ENCODE measurements at places on chromosomes 7 and 10.

- DNase-seq = no peak
Observed at GRCh38 chr7:92868683-92869293, 32.4 kb upstream of the CDK6 start.

- no peak for DNase-seq
Observed at GRCh38 chr10:119461923-119462322, 80.6 kb downstream of the RGS10 start.

DNA sequence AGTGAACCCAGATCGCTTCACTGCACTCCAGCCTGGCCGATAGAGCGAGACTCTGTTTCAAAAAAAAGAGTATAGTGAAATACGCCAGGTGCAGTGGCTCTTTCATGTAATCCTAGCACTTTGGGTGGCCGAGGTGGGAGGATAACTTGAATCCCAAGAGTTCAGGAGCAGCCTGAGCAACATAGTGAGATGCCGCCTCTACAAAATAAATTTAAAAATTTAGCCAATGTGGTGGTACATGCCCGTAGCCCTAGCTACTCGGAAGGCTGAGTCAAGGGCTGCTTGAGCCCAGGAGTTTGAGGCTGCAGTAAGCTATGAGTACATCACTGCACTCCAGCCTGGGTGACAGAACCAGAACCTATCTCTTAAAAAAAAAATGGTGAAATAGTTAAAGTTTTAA, 27.9 kb downstream of the TMEM60 start:
- DNase-seq = no peak

DNA sequence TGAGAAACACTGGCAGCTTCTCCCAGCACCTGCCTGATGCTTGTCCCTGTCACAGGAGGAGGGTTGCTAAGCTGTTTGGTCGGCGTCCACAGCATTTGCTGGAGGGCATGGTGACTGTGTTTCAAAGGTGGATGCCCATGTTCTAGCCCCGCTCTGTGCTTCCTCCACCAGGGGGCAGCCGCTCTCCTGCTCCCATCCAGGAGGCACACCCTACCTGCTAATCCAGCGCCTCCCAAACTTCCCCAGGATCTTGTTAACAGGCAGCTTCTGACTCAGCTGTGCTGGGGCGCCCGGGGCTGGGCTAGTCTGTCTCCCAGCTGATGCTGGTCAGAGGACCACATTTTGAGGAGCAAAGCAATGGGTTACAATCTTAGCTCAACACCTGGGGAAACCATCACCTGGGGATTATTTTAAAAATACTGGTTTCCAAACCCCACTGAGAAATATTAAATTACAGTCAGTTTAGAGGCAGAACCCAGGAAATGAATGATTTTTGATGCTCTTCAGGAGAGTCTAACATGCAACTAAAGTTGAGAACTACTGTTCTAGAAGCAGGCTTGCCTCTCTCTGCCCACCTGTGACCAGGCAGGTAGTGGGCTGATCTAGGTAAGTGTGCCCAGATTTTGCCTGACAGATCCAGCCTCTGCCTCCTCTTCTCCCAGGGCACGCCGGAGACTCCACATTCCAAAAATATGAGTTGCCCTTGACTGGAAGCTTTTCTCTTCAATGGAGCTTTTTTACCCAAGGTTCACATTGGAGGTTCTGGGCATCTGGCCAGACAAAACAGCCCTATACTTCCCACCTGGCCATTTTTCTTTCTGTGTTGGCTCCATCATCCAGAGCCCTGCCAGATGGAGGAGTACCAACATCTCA, 92.7 kb upstream of the GPR26 start:
- DNase-seq = no peak

DNA sequence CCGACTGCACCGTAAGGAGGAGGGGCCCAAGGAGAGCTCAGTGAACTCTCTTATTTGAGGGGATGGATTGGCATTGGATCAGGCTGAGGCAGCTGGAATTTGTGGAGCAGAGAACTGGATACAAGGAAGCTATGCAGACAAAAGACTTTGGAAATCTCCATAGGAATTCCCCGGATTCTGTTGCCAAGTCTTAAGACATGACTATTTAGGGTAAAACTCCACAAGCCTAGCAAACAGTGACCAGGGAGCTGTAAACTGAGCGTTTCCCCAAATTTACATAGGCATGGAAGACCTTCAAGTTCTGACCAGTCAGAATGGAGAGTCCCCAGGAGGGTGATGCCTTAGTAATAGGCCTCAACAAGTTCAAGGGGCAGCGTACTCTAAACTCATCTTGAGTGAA, 82.5 kb upstream of the PCBD1 start:
- no peak for DNase-seq

DNA sequence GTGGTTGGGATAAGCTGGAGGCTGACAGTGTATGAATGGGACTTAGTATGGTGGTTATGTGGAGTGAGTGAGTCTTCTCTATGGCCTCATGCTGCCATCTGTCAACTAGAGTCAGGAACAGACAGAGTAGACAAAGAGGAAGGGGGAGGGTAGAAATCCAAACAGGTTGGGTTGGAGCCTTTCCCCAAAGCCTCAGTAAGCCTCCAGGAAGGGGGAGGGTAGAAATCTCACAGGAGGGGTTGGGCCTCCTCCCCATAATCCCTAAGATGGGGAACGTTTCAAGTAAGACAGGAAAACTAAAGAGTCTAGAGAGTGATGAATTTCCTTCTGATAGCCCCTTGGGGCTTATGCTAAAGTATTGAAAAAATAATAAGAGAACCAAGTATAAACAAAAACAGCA, 2.0 kb upstream of the AKR1B15 start:
- DNase-seq = peak; percentile 12

DNA sequence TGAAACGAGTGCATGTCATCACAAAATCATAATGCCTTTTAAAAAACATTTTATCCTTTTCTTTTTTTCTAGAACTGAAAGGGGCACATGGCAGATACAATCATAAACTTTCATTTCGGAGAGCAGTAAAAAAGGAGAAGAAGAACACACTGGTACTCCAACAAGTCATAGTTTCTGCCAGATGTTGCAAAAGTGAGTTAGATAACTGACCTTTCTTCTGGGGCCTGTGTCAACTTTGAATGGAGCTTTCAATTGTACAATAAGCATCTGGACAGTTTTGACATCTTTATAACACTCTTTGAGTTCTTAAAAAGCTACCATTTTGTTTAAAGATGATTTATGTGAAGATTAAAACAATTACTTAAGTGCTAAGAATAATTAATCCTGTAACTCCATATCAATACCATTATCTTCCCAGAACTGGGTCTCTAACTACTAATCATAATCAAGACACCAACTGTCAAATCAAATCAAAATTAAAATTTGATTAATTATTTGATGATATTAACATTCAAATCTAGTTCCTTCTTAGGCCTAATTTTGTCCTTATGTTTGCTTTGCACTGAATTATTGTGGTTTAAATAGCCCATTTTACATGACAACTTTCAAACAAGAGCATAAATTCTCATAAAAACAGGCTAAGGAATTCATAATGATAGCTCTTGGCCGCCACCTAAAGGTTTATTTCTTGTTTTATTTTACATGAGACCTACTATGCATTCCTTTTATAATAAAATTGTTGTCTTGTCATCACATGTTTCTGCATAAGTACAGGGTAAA, 19.5 kb upstream of the ITGB8 start:
- no peak for DNase-seq

- no peak for DNase-seq
Observed at GRCh38 chr10:68870061-68870460, 31.1 kb upstream of the DDX50 start.

DNA sequence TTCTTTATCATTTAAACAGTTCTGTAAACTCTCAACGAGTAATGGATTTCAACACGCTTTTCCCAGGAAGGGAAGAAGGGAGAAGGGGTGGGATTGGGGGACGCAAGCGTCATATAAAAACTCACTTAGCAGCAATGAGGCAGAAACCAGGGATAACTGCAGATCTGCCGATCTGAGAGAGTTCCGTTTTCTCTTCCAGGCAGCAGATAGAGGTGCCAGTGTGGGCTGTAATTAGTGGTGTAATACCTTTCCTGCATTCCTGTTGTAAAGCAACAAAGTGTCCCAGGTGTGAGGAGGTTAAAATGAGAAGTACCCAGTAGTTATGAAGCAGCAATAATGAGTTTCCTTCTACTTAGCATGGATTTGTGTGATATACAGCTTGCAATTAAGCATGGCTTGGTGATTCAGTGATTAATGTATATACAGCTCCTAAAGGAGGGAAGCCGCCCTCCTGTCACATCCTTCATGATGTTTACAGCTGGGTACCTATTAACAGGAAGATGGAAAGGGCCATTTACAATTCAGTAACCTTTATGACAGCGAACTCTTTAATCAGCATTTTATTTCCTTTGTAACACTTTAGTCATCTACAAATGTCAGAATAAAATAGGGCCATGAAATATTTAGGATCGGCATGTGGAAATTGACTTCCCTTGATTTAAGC, 271.9 kb downstream of the LRMDA start:
- no peak for DNase-seq

GRCh38 chr7:117220836-117221235, 102.0 kb downstream of the WNT2 start:
- no peak for DNase-seq

Measured in NCI-H1105 (cell line).